ENCODE measurements at places on chromosomes 2 and 18.

DNA sequence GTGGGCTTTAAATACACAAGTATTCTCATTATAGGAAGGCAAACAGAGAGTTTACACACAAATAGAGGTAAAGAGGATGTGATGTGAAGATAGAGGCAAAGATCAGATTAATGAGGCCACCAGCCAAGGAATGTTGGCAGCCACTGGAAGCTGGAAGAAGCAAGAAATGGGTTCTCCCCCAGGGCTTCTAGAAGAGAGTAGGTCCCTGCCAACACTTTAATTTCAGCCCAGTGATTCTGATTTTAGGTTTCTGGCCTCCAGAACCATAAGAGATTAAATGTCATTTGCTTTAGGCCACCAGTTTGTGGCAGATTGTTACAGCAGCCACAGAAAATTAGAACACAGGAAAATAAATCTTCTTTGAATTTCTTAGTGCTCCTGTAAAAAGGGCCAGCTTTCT is 916.7 kb downstream of the CPS1 start:
- no peak for DNase-seq

GRCh38 chr2:189900726-189901125 is 116.5 kb downstream of the PMS1 start:
- no peak for DNase-seq

GRCh38 chr2:17065536-17065935 is 399.9 kb upstream of the CYRIA start:
- no peak for DNase-seq

GRCh38 chr18:57915865-57916582 is 112.9 kb upstream of the ATP8B1 start:
- DNase-seq = no peak

GRCh38 chr18:79662439-79662838 is 17.2 kb upstream of the CTDP1 start:
- DNase-seq = no peak

DNA sequence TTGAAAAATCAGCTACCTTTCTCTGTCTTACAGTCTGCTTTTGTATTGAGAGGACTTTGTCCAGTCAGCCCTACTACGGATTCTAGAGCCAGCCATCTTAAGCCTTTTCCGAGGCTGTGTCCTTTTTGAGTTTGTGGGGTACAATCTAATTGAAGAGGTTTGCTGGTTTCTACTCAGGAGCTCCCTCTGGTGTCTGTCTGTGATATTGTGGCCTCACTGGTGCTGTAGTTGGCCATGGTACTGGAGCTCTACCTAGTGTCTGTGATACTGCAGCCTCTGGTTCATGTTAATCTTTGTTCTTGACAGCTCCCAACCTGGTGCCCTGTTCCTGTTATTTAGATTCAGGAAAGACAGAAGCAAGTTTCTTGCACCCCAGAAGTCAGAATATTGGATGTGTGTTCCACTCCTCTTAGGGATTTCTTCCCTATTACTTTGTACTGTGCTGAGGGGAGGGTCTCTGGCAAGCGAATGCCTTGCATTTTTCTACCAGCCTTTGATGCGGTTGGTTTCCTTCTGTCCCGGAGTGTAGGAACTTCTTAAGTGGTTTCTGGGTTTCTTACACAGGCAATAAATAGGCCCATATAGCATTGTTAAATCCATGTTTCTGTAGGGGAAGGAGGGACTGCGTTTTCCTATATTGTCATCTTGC is 78.5 kb downstream of the ACSL3 start:
- no peak for DNase-seq

DNA sequence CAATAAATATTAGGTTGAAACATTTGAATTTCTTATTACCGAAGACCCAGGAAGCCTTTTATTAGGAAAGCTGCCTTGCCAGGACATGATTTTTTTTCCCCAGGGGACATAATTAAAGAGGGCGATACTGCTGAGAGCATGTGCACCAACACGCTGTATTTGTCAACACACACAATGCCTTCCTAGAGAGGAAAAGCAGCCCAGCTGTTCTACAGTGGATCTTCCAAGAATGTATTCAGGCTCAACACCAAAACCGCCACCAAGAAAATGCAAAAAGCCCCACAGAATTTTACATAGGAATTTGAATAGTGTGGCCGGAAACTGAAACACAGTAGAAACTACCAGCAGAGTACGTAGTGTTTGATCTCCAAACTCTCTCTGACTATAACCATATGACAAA is 320.4 kb downstream of the DLGAP1 start:
- DNase-seq = no peak

GRCh38 chr18:23935804-23936203 is 78.8 kb upstream of the TTC39C start:
- no peak for DNase-seq

DNA sequence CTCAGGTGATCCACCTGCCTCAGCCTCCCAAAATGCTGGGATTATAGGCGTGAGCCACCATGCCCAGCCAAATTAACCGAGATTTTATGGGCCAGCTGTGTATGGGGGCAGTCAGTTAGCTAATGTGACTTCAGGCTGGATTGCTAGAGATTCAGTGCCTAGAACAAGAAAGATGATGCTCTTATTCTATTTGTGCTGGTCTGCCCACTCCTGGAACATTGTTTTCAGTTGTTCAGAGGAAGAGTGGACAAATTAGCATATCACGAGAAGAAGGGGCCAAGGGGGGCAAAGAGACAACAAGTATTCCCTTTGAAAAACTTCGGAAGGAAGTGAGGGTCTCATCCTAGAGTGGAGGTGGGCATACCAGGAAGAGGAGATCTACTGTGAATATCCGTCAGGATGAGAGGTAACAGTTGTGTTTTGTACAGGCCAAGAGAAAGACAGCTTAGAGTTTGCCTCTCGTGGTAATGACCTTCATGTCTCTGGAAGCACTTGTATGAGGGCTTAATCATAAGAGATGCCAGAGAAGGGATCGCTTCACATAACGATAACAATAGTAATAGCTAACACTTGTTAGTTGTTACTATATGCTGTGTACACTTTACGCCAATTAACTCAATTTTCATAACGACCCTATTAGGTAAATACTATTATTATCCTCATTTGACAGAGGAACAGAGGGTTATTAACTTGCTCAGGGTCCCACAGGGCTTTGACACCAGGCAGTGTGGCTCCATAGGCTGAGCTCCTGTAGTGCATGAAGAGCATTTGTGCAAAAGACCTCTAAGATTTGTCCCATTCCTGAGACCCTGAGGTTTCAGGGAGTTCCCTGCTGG is 138.3 kb downstream of the DDX1 start:
- DNase-seq = no peak

DNA sequence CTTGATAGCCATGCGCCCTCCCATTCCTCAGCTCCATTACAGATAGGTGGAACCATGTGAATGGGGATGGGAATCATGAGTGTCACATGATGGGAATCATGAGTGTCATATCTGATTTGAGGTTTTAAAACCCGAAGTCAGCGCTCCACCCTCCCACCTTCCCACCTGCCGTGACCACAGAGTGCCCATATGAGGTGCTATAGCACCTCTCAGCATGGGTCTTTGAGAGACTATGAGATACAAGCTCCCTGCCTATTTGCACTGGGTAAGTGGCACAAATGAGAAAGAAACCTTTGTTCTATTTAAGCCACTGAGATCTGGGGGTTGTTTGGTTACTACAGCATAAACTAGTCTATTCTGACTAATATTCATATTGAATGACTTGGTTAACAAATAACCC is 78.5 kb upstream of the PTPRM start:
- DNase-seq = no peak

GRCh38 chr2:208039376-208040110 is 14.2 kb upstream of the PLEKHM3 start:
- DNase-seq = no peak

DNA sequence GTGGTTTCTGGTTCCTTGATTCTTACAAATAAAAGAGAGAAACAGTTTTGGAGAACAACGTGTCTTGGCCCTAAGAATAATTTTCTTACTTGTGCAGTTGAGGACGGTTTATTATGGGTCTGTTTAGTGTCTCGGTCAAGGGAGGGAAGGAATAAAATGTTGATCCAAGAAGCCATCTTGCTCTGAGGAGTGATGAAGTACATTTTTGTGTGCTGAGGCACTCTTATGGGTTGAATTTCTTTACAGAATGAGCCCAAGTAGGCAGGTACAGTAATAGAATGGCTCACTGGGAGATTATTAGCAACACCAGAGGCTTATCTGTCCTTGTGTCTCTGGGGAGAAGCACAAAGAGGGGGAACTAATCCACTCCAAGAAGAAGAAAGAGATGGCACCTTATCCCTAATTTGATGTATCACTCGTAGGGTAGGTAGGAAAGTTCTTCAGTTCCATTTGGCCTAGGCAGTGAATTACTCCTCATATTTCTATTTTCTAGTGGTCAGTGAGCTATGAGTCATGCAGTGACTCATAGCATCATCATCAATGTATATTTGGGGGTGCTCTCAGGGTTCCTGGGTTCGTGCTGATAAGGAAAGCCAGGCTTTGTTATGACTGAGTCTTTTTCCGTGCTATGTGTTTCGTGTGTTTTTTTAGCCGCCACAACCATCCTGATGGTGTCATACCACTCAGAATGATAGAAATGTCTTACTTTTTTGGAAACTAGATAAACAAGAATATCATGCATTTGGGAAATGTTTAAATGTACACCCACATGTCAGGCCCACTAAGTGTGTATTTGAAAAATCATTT is 250.1 kb upstream of the CTAGE1 start:
- no peak for DNase-seq

GRCh38 chr2:25336383-25336841 is 5.3 kb downstream of the DNMT3A start:
- no peak for DNase-seq

DNA sequence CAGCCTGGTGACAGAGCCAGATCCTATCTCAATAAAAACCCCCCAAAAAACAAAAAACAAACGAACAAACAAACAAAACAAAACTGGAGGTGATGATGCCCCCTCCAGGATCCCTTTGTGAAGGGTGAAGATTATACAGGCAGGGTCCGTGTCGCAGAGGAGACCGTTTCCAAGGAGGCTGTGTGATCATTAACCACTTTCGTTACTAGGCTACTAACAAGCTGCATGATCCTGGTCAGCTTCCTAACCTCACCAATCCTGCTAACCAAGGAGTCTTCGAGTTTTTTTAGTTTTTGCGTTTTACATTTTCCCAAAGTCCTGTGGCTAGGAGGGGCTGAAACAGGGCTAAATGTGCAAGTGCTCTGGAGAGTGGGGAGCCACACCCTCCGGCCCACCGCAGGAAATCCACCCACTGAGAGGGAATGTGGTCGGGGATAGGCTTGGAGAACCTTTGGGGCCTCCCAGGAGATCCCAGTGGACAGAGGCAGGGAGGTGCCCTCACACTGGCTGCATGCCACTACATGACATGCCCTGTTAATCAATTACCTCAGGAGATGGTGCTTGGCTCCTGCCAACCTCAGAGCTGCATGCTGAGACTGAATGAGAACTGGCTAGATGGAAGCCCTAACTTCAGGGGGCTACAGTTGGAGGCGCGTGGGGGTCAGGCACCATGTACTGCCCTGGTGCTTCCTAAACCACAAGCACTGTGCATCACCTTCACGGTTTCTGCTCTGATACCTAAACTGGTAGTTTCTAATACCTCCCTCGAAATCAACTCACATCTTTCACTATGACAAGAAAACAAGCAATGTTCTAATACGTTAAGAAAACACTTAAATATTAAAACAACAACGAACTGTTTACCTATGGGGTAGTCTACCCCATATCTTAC is 67.5 kb upstream of the RGPD5 start:
- DNase-seq = no peak

DNA sequence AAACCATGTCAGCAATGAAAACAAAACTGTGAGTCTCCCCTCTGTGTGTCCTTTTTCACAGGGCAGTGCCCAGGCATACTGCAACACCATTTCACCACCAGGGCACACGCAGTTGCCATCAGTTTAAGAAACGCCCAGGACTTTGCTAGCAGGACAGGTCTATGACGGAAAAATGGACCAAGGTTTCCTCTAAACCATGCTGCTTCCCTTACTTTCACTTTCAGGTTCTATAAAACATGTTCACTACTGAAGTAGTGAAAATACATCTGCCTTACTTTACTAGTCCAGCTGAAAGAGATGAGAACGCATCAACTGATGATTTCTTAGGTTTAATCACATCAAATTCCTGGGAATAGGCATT is 110.5 kb downstream of the TCF4 start:
- DNase-seq = no peak

DNA sequence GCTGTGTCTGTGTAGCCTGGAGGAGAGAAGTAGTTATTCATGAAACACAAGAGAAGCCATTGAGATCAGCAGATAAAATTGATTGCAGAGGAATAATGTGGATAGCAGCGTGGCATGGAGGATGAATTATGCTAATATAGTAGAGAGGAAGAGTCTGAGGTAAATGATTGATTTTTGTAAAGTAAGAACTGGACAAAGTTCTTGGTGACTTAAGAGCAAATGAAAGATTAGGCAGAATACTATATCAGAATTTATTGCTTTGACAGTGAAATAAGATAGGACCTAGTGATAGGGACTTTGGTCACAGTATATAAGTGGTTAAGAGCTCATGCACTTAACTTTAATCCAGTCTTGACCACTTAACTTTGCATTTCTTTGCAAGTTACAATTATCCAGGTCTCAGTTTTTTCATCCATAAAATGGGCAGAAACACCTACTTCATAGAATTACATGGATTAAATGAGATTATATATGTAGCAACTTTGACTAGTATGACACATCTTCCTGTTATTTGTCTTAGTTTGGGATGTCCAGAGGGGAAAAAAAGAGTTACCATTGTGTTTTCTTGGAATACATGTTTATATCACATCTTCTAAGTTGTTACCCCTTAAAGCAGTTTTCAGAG is 29.1 kb downstream of the ACVR2A start:
- no peak for DNase-seq

DNA sequence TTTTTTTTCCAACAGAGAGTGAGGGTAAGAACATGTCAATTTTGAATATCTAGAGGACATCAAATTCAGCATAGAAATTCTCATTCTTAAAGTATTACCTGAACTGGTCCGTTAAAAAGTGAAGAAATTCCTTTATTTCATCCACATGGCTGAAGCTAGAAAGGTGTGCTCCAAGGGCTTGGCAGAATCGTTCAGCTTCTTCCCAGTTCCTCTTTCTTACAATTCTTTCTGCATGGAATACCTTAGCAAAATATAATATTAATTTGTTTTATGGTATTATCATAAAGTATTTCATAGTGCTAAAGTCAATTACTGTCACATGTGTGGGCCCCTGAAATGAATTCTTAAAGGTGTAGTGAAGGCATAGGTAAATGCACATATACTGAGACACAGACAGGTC is 74.3 kb upstream of the CD302 start:
- no peak for DNase-seq

- no peak for DNase-seq
Measured at GRCh38 chr18:67973916-67974315, 457.4 kb upstream of the DSEL start.

- DNase-seq = peak; percentile 40
Measured at GRCh38 chr2:172556284-172557033, 569 bp downstream of the PDK1 start.

DNA sequence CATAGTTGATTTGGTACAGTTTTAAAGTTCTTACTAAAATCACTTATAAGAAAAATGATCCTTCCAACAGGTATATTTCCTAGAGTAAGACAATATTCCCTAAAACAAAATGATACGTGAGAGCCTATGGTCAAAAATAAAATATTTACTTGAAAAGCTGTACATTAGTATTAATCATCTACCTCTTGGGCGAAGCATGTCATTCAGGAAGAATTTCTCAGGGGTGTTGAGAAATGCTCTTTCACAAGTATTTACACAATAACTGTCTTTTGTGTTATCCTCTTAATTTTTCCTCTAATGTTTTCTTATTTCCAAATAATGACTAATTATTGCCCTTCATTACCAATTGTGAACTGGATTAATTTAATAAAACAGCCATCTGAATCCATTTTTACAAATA is 466.3 kb downstream of the SATB2 start:
- DNase-seq = no peak

- peak; percentile 62 for DNase-seq
Measured at GRCh38 chr2:100104718-100105677, 37.4 kb downstream of the AFF3 start.
